AG09319 (cell line): ENCODE measurements at places on chromosomes 12 and 14.

DNA sequence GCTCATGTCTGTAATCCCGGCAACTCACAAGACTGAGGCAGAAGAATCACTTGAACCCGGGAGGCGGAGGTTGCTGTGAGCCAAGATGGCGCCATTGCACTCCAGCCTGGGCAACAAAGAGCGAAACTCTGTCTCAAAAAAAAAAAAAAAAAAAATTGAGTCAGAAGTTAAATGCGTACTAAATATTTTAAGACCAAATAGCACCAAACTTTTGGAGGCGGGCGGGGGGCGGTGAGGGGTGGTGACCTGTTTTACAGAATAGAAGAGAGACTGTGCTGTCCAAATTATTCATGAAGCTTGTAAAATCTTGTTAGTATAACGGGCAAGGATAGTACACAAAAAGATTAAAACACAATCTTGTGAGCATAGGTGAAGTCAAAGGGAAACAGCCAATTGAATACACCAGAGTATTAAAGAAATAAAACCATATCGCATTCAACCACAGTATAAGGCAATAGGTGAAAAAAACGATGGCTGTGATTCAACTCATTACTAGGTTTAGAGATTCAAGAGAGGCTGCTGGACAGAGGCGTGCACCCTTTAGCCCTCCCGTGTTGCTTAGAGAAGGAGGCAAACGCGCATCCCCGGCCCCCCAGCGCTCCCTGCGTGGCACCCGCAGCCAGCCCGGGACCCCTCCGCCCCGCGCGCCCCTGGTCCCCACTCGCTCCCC, 571 bp downstream of the ZNF891 start:
- DNase-seq, result no peak

- no peak for DNase-seq
Observed at GRCh38 chr12:65946419-65946818, 122.1 kb downstream of the HMGA2 start.

- no peak for DNase-seq
Observed at GRCh38 chr12:5773550-5773949, 171.5 kb downstream of the ANO2 start.

- DNase-seq, result peak; percentile 34
Observed at GRCh38 chr14:53044486-53044885, 93.6 kb upstream of the FERMT2 start.

- no peak for DNase-seq
Observed at GRCh38 chr14:95480887-95481226, 35.6 kb downstream of the SYNE3 start.

DNA sequence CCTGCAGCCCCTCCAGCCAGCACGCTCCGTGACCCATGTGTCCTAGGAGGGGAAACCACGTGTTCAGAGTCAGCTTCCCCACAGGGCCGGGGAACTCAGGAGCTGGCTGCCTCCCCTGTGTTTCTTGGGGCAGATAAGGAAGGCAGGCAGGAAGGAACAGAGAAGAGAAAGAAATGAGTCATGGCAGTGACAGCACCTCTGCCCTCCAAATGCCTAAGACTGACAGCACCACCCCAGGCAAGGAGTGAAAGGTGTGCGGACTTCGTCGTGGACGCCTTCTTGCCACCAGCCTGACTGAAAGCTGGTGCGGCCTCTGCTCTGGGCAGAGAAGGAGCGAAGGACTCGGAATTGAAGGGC, 167.0 kb upstream of the FKBP4 start:
- no peak for DNase-seq

GRCh38 chr12:75505706-75506312, 5.6 kb downstream of the KRR1 start:
- DNase-seq, result no peak

DNA sequence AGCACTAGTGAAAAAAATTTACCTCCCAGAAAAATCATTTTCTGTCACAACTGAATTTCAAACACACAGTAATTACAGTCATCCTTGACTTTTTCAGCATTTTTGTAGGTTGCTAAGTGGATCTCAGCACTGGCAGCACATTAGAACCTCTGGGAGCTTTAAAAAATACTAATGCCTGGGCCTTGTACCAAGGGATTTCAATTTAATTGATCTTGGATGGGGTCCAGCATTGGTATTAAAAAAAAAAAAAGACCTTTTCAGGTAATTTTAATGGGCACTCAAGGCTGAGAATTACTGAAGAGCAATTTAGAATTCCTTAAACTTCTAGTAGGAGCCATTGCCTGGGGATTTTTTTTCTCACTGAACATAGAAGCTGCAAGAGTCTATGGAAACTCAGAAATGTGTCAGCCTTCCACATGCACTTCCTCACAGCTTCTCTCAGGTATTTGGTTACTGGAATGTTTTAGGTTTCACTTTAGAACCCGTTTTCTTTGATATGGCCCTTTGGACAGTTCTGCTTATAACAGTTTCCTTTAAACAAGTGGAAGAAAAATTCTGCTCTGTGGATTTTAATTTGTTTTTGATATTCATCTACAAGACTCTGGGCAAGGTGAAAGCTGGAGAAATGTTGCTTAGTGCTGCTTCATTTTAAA, 88.5 kb upstream of the DACT1 start:
- no peak for DNase-seq

DNA sequence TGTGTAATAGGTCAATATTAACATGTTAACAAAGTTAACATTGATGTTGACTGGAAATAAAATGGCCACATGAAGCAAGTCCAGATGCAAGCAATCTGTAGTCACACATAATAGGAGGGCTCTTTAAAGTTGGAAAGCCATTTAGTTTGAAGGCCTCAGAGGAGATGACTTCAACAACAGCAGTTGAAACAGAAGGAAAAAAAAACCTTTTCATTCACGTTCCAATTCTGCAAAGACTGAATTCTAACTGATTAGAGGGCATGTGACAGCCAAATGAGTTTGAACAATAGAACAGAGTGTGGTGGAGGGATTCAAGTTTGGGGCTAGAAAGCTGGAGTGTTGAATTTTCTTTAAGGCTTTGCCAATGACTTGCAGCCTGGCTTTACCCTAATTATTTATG, 41.5 kb upstream of the DAAM1 start:
- DNase-seq, result no peak

DNA sequence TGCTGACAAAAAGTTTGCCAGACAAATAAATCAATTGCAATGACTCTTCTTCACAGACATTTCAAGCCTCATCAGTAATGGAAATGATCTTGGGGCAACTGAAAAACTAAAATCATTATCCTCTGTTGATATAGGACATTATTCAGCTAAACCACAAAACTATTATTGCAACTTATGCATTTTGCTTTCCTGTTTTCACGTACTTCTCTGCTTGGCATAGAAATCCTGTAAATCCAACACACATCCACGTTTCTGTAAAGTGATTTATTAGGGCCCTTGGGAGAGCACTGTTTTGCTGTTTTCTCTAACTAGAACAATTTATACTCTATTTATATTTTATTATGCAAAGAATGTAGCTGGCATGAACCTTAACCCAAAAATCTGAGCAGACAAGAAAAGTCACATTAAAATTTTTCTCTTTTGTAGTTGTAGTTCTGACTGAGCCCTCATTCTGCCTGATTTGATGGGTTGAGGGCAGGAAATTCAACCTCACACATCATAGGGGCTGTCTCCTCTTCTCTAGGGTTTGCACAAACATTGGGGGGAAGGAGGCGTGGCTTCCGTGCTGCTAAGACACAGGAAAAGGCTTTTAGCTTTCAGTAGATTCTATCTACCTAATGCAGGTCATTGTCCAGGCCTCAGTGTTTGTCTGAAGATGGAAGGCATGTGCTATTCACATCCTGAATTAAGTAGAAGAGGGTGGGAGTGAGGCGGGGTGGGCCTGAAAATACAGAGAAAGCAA, 11.5 kb upstream of the NUP107 start:
- DNase-seq, result no peak
